SHP77 treated with DMSO at 0.1 percent for 48 hours (cell line): ENCODE measurements at places on chromosomes 5 and 9.

DNA sequence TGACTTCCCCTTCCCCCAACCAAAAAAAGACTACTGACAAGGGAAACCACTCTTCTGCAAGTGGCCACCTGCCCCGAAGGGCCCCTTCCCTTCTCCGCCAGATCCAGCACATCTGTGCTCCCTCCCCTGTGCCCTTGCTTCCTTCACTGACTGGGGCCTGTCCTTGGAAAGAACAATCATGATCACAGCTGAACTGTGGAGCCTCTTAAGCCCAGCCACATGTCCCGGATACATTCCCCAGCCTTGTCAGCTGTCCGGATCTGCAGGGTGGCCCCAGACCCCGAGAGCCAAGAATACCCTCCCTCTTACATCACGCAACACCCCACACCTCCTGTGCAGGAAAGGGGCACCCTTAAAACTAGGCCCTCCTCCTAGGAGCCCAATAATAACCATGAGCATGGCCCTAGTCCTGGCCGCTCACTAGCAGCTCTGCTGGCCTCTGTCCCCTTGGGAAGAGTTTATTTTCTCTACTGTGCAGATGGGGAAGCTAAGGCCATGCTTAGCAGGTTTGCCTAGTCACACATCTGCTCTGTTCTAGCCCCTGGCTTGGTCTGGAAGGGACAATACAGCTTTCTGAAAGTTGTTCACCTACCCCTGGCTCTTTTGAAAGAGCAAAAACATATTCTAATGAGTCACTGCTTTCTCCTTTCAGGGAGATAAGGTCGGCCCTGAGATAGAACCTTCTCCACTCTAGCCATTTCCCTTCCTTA, 3.8 kb downstream of the SPRY4 start:
- DNase-seq, result no peak

DNA sequence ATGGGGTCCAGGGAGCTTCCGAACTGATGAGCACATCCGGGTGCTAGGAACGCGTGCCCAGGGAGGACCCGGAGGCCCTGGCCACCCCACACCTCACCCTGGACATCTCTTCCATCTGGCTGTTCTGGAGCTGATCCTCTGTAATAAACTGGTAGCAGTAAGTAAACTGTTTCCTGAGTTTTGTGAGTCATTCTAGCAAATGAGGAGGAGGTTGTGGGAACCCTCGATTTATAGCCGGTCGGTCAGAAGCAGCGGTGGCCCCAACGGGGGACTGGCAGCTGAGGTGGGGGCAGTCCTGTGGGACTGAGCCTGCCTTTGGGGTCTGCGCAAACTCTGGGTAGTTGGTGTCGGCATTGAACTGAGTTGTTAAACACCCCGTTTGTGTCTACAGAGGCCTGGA, 15.4 kb upstream of the UBAC1 start:
- DNase-seq, result no peak

DNA sequence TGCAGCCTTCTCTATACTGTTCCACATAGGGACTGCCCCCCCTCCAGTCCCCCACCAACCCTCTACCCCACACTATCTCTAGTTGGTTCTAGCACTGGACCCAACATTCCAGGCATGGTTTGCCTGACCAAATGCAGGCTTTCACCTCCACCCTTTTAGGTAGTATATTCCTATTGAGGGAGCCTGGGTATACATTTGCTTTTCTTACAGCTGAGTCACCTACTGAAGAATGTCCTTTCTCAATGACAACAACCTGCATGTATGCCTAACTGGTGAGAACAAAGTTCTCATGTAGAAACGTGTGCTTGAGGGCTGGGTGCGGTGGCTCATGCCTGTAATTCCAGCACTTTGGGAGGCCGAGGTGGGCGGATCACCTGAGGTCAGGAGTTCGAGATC, 8.2 kb downstream of the TNIP1 start:
- no peak for DNase-seq

DNA sequence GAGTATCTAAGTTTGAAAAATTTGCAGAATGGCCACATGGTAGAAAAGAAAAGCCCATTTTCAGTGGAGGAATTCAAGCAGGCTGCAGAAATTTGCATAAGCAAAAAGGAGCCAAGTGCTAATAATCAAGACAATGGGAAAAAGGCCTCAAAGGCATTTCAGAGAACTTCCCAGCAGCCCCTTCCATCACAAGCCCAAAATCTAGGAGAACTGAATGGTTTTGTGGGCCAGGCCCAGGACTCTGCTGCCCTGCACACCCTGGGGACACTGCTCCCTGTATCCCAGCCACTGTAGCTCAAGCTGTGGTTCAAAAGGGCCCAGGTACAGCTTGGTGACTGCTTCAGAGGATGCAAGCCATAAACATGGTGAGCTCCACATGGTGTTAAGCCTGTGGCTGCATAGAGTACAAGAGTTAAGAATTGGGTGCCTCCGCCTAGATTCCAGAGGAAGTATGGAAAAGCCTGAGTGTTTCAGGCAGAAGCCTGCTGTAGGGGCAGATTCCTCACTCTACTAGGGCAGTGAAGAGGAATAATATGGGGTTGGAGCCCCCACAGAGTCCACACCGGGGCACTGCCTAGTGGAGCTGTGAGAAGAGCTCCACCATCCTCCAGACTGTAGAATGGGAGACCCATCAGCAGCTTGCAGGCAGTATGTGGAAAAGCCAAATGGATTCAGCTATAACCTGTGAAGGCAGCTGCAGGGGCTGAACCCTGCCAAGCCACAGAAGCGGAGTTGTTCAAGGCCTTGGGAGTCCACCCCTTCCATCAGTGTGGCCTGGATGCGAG, 720.7 kb upstream of the CTNND2 start:
- DNase-seq, result no peak

- DNase-seq, result no peak
Measured at GRCh38 chr5:155103146-155103545, 89.6 kb downstream of the KIF4B start.

GRCh38 chr9:34630402-34631154, 1.7 kb upstream of the ARID3C start:
- no peak for DNase-seq

GRCh38 chr5:153276151-153276550, 214.3 kb upstream of the GRIA1 start:
- DNase-seq, result no peak

DNA sequence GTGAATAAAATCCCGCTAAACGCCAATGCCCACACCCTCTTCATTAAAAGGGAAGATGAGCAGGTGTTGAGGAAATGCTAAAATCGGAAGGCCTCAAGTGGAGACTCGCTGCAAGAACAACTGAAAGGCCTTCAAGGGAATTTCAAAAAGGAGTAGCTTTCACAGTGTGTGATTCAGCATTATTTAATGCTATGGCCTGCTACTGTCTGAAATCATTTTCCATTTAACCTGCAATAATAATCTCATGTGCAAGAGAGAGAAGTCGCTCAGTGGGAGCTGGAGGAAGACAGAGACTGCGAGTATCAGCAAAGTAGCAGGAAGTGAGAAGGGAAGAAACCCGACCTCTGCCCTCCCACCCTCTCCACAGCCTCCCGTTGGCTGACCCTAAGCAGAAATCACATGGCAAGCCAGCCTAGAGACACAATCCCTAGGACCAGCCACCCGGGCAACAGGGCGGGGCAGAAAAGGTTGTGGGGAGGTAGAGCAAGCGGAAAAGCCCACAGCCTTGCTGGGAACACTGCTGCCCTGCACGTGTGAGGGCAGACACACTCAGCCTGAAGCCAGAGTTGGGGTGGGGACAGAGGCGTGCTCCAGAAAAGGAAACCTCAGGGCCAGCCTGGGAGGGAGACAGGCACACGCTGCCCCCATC, 39.9 kb upstream of the CTSL start:
- no peak for DNase-seq

DNA sequence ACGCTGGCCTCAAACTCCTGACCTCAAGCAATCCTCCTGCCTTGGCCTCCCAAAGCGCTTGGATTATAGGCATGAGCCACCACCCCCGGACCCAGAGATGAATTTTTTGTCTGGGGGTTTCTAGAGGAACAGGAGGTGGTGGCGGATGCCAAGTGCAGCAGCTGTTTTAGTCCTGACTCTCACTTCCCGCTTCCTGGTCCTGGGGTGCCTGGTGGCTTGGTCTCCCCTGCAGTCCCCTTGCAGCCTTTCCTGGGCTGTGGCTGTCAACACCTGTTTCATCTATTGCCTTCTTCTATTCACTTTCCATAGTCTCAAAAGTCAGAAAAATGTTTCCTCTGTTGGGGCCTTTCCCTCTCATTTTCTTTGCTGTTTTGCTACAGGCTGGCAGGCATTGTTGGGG, 6.5 kb upstream of the NHP2 start:
- no peak for DNase-seq

DNA sequence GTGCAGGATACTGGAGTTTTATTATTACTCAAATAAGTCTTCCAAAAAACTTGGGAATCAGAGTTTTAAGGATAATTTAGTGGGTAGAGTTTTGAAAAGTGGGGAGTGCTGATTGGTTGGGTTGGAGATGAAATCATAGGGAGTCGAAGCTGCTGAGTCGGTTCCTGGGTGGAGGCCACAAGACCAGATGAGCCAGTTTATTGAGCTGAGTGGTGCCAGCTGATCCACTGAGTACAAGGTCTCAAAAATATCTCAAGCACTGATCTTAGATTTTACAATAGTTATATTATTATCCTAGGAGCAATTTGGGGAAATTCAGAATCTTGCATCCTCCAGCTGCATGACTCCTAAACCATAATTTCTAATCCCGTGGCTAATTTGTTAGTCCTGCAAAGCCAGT, 804.9 kb upstream of the SEMA6A start:
- no peak for DNase-seq

DNA sequence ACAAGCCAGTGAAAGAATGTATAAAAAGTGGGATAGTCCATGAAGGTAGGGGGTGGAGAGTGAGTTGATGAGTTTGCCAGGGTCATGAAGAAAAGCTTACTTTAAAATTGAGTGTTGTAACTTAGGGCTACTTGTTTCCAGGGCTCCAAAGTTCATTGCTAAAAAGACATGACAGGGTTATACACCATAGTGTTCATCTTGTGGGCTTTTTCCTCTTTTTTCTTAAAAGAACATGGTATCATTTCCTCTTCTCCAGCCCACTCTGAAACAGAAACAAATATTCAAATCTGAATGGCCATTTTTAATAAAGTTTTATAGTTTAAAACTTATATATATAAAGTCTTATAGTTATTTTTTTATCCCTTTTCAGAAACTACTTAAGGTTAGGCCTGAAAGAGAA, 115.7 kb upstream of the SMC2 start:
- no peak for DNase-seq

GRCh38 chr9:119951090-119951489, 581.9 kb upstream of the BRINP1 start:
- DNase-seq, result no peak

- no peak for DNase-seq
Measured at GRCh38 chr9:87587356-87587745, 89.7 kb downstream of the DAPK1 start.

DNA sequence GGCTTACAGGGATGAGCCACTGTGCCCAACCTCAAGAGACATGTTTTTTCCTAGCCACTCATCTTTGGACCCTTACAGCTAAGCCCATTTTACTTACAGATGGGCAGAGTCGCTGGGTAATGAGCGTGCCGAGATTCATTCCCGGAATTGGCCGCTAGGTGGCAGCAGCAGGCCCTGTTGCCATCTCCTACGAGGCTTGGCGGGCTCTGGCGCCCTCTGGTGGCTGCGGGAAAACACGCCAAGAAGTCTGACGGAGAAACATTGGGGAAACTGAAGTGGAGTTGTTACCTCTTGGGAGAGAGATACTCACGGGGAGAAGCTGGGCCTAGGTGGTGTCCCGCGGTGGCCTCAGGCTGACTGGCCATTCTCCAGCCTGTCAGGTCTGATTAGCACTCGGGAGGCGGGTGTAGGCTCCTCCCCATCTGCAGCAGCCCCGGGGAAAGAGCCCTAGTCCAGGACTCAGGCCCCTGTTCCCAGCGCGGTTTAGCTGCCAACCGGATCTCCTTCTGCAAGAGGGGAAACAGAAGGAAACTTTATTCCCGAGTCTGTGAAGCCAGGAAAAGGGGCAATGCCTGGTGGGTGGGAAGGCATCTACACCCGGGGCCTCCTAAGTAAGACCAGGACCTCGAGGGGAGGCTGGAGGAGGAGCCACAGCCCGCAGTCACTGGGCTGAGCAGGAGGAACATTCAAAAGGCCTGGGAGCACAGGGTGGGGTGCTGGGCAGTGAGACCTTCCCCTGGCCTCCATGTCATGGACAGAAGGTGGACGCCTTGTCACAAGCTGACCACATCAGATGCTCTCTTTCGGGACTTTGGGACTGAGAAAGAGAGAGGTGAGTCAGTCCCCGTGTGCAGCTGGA, 9.7 kb downstream of the PTGES2 start:
- peak; percentile 54 for DNase-seq

- DNase-seq, result no peak
Measured at GRCh38 chr5:45532826-45533624, 163.2 kb downstream of the HCN1 start.

DNA sequence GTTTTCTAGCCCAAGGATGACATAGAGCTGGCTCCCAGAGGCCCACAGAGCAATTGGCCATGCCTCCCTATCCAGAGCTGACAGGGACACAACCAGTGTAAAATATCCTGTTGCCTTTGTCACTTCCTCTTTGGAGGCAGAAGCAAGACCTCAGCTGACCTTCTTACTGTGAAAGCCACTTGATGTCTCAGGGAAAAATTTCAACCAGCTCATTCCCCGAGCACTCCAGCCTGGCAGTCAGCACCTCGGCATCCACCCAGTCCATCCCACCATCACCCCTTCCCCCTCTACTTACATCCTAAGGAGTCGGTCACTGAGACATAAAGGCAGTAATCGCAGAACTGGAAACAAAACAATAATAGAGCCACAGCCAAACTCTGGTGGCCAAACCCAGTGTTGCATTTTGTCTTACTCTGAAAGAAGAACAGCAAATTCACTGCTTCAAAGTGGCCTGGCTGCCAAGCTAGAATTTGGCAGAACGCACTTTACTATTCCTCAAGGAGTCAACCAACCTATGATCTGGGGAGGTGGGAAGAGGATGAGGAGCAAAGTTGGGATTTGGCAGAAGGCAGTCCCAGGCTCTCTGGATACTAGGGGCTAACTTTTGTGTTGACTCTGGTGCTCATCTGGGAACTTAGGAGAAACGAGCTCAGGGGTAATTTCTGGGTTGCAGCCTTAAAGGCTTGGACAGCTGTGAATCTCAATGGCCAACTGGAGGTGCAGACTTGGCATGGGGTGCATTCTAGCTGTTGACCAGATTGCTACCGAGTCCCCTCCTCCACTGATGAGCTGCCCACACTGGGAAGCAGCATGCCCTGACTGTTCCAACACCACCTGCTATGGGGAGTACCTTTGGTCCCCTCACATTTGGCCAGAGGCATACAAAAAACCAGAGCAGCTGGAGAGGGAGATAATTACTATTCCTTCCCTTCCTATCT, 13.6 kb downstream of the NIPAL4 start:
- no peak for DNase-seq

DNA sequence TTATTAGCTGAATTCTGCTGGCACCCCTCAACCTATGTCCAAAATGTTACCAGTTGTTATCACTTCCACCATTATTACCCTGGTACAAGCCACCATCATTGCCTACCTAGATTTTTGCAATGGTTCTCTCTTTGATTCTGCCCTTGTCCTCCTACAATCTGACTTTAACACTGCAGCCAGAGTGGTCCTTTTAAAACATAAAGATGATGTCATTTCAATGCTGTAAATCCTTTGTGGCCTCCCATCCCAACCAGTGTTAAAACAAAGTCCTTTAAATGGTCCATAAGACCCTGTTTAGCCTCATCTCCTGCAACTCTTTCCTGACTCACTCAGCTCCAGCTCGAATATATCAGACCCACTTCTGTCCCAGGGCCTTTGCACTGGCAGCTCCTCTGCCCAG, 54.9 kb upstream of the FSTL4 start:
- DNase-seq, result no peak
